ENCODE measurements at places on chromosomes 7 and 10.
A peak's percentile ranks its signal among the peaks of the same experiment; 100 is the strongest.

GRCh38 chr10:89393898-89394297 is 1.5 kb downstream of the IFIT1 start:
- DNase-seq: no peak

- DNase-seq: no peak
Observed at GRCh38 chr10:47175181-47176123, 124.5 kb upstream of the GDF10 start.

- no peak for DNase-seq
Observed at GRCh38 chr10:3173171-3173878, 743 bp upstream of the PITRM1 start.

- DNase-seq: no peak
Observed at GRCh38 chr10:86336341-86336740, 30.3 kb downstream of the GRID1 start.

DNA sequence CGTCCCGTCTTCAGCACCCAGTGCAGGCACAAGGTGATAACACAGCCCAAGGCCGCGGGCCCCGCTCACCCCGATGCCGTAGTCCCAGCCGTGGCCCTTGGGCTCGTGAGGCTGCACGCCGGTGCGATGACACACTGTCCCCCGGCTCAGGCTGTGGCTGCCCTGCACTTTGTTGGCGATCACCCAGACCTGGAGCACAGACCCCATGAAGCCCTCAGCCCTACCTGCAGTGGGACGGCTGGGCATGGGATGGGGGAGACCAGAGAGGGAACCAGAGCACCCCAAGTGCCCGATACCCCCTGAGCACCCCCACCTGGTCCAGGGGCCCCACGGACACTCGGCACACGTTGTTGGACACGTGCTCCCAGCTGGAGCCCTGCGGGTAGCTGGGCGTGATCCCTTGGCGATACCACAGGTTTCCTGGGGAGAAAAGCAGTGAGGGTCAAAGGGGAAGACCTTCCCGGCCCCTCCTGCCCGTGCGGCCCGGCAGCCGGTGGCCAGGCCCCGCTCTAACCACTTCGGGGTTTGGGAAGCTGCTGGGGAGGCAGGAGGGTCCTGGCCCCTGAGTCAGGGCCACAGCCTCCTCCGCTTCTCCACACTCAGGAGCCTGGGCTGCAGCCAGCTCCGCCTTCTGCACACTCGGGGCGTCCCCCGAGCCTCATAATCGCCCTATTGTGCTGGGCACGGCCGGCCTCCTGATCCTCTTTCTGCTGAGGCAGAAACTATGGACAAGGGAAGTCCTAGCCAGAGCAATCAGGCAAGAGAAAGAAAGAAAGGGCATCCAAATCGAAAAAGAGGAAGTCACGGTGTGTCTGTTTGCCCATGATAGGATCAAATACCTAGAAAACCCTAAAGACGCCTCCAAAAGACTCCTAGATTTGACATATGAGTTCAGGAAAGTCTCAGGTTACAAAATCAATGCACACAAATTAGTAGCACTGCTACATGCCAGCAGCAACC is 6.7 kb downstream of the BHLHA15 start:
- no peak for DNase-seq

DNA sequence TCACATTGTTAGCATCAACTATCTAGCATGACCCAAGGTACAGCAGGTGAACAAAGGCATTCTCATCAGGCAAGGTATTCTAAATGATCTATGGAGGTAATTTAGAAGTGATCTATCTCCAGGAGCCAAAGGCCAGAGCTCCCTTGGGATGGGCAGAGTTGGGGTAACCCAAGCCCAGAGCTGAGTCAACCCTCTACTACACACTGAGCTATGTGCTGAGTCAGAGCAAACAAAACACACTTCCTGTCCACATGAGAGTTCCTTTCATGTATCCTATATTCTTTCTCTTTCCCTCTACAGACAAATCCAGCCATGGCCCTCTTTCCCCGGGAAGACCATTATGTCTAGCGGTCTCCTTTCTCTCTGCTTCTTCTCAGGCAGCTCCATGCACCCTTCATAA is 68.2 kb upstream of the AGK start:
- no peak for DNase-seq

DNA sequence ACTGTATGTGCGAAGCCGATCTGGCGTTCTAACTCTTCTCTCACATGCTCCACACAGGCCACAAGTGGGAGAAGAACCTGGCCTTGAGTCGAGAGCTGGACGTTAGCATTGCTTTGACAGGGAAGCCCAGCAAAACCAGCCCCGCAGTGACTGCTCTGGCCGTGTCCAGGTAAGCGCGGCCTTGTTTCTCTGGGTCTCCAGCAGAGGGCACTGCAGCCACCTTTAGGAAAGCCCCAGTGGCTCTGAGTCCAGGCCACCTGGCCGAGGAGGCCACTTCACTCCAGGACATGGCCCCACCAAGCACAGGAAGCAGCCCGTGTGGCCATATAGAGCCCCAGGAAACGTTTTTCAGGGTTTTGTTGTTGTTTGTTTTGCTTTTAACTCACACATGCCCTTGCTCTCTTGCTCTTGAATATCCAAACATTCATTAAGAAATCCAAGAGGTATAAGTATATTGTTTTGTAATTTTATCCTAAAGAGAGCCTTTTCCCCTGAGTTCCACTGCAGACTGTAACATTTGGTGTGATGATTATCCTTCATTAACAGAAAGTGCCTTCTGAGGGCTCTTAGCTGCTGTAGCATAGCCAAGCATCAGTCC is 41.8 kb upstream of the LRRC18 start:
- DNase-seq: peak; percentile 29
